BJ (cell line): ENCODE measurements at places on chromosomes 4 and X. TPM values are rescaled to one million over a fixed set of nuclear protein-coding genes. Genes with fewer than 3 reads are reported as not detected.

SLC25A43 gene
- polyA plus RNA-seq: 13.5 and 13.6 TPM in 2 replicates

- no peak for DNase-seq
These were observed 9.9 kb downstream of the L1CAM start for GRCh38 chrX:153876112-153876491.

DNA sequence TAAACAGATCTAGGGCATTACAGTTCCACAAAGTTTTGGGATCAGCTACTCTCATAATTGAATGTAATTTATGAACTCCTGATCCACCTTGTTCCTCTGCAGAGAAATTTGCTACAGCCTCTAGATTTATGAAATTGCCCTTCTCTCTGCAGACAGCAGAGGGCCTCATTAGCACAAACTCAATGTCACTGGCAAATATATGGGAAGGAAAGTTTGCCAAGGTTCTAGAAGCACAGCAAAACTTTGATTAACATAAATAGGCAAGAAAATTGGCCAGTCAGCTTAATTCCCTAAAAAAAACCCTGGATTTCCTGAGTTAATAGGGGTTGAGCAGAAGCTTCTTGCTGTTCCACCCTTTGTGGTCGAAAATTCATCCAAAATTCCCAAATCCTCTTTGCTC lies 31.5 kb downstream of the PRPS1 start:
- no peak for DNase-seq

- DNase-seq: no peak
These were observed 1021.9 kb downstream of the FAM133A start for GRCh38 chrX:94695910-94696309.

DNA sequence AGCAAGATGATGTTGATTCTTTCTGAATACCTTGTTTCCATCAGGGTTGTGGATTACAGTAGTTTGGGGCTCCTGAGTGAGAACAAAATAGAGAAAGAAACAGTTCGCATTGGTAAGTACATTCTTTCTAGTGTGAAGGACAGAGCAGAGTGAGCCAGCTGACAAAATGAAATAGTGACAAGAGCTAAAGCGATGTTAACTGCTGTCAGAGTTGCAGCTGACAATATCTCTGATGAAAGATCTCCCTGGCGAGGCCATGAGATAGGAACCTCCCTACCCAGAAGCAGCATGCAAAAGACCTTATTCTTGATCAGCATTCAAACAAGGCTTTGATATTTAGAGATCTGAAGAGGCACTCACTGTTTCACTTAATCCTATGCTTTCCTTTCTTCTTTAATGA lies 258.6 kb downstream of the CAMK2D start:
- no peak for DNase-seq

- DNase-seq: no peak
These were observed 19.9 kb downstream of the FGFBP1 start for GRCh38 chr4:15918484-15919129.

DNA sequence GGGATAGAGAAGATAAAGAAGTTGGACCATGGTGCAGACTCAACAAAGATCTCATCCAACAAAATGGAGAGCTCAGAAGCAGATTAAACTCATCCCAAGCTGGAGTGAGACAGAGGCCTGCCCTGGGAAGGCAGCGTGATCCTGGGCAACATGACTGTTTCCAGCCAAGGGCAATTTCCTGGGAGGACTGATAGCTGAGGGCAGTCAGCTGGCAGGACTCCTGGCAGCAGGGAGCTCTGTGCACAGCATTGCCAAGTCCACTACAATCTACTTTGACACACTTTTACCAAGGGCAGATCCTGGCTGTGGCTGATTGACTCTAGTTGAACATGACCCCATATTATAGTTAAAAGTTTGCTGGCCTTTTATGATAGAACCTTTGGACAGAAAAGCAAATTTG lies 357.3 kb upstream of the RASGEF1B start:
- no peak for DNase-seq

GRCh38 chr4:54723820-54724219 lies 66.1 kb downstream of the KIT start:
- DNase-seq: no peak

DNA sequence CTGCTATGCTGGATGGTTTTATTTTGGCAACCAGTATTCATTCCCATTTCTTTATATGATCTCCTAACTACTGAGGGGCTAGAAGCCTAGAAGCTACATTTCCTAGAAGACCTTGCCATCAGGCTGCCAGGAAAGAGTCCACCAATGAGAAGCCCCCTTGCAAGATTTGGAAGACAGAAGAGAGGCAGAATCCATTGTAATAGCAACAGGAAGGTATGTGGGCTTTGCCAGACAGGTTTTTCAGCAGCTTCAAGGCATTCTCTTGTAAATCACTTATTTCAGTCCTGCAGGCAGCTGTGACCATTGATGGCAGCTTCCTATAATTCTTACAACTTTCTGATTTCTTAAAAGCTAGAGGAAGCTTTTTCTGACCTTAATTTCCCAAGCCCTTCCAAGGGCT lies 148.3 kb upstream of the NHS start:
- no peak for DNase-seq
